GM12892 (cell line): ENCODE measurements at places on chromosomes 2 and 18.

GRCh38 chr18:26493021-26493420 lies 55.3 kb downstream of the KCTD1 start:
- no peak for DNase-seq

DNA sequence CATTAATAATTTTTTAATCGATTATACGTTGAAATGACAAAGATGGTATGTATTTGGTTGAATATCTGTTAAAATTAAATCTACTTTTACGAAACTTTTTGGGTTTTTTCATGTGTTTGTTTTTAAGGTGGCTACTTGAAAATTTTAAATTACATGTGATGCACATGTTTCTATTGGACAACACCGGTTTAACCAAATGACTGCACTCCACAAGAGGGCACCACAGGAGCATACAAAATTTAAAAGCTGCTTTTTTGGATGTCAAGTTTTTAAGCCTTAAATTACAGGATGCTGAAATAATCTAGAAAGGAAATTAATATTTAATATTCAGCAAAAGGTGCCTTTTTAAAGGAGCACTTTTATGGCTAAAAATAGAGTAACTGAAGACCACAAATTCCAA lies 98.7 kb downstream of the ACVR1 start:
- no peak for DNase-seq

DNA sequence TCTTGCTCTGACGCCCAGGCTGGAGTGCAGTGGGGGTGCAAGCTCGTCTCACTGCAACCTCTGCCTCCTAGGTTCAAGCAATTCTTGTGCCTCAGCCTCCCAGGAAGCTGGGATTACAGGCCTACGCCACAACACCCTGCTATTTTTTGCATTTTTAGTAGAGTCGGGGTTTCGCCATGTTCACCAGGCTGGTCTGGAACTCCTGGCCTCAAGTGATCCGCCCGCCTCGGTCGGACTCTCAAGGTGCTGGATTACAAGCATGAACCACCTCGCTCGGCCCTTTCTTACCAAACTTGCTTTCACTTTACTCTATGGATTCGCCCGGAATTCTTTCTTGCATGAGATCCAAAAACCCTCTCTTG lies 3.1 kb upstream of the FZD5 start:
- no peak for DNase-seq

DNA sequence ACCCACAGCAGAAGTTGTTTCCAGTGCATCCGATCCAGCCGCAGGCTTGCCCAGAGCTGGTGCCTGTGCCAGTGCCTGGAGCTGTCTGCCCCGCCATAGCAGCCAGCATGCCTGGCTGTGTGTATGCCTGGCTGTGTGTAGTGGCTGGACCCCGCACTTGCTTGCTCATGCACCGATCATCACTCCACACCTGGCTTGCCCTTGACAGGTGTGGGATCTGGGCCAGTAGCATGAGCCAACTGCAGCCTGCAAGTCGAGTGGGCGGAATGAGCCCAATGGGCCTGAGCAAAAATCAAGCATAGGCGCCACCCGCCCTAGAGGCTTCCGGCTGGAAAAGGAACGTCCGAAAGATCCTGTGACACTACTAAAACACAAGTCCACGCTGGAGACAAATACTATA lies 74.5 kb downstream of the EPB41L3 start:
- no peak for DNase-seq

GRCh38 chr2:215727507-215728503 lies 285.5 kb downstream of the MREG start:
- no peak for DNase-seq

DNA sequence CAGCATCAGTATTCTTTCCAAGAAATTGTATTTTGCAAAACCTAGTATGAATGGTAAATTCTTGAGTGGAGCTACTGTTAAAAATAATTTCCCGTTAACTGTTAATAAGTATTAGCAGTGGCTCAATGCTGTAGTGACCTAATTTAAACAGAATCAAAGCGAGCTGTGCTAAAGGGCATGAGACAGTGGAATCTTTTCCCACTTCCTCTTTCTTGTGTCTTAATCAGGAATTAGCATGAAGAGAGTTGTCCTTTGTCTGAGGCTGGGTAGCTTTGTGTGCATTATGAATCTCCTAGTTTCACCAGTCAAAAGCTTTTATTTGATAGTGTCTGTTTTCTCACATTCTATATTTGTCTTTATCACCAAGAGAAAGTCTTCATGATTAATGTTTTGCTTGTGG lies 298.8 kb upstream of the GCFC2 start:
- no peak for DNase-seq

- DNase-seq: no peak
Observed at GRCh38 chr2:230589025-230589424, 123.6 kb upstream of the CAB39 start.

DNA sequence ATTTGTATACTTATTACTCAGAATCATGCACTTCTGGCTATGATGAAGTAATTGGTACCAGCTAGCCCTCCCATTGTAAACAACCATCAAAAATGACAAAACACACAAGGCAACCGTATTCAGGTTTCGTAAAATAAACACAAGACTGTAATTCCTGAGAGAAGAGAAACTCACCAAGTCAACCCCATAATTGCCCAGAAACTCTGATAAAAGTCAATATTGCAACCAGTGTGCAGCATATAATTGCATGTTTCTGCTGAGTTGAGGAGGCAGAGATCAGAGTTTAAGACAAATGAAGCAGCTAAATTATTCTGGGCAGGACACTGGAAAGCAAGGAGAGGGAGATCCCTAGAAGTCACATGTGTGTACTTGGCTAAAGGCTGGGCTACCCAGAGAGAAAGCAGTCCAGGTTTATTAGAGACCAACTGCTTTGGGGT lies 90.3 kb downstream of the ROCK2 start:
- no peak for DNase-seq

DNA sequence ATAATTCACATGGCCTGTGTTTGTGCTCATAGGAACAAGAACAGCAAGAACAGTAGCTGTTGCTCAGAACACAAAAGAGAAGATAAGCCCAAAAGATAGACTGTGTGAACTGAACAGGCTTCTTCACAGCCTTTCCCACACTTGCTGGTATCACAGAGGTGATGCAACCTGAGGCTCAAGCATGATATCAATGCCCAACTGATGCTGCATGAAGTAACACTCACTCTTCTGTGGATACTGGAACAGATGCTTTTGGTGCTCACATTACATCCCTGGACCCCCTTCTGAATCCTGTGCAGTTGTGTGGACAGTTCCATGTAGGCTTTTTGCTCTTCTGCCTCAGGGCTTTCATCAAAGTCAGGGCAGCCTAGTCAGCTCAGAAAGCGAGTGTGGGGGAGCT lies 88.4 kb upstream of the RND3 start:
- DNase-seq: no peak

DNA sequence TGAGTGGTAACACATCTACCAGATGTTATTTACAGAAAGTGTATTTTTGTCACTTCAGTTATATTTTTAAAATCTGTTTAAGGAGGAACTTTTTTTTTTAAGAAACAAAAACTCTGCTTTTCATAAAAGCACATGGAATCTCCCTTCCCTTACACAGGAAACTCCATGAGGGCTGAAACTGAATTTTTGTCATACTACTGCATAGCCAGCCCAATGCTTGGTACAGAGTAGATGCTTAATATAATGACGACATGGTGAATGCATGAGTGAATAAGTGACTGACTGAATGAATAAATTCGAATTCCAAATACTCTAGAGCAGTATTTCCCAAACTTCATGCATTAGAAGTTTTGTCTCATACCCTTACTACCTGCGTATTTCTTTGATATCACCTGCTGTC lies 86.5 kb downstream of the ROCK2 start:
- no peak for DNase-seq

DNA sequence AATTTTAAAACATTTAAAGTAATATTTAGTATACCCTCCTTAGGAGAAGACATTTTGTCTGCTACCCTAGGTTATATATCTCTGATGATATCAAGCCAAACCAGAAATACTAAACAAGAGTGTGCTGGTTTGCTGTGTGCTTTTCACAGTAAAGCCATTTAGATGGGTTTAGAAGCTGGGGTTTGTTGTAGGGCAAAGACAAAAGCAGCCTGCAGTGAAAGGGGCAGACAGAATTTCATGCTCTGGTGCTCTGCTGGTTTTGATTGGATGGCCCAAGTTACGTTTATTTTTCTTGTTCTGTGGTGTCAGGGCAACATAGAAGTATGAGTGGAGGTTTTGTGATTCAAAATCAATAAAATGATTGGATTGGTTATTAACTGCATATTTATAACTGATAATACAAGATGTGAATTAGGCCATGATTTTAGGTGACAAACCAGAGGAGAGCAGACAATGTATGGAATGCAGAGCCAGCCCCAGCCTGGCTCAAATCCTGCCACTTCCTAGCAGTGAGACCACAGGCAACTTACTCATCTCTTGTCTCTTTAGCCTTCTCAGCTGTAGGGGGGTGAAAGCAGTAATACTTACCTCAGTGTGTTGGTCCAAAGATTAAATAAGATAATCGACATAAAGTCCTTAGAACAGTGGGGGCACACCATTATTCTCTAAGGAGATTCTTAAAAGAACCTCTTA lies 30.9 kb upstream of the IER3IP1 start:
- no peak for DNase-seq

- no peak for DNase-seq
Observed at GRCh38 chr18:56510108-56510507, 128.3 kb downstream of the TXNL1 start.

GRCh38 chr2:31812051-31812798 lies 198.6 kb downstream of the MEMO1 start:
- DNase-seq: peak; percentile 29

- no peak for DNase-seq
Observed at GRCh38 chr2:164826293-164827243, 15.1 kb downstream of the COBLL1 start.

- DNase-seq: no peak
Observed at GRCh38 chr2:129709001-129709955, 270.2 kb upstream of the RAB6C start.

DNA sequence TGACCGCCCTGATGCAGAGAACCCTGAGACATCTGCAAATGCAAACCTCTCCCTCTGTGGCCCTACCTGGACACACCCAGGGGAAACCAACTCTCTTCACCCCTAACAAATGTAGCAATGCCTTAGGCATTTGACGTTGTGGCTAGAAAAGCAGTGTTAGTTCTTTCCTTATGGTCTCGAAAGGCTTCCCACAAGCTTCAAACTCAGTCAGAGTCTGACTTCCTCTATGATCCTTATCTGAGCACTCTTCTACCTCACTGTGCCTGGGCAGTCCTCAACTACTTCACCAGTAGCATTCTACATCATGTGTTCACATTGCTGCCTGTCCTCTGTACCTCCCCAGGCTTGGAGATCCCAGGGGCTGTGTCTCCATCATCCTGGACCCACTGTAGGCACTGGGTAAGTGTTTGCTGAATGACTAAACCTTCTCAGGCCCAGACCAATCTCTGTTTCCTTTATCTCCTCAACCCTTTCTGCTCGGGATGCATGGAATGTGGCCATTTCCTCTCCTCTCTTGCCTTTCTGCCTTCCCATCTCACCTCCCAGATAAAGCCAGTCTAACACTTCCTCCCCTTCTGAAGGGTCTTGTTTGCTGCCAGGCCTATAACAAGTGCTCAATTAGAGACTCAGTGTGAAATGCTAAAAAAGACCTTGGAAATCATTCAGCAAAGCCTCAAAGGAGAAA lies 91.7 kb upstream of the ACAA2 start:
- no peak for DNase-seq

DNA sequence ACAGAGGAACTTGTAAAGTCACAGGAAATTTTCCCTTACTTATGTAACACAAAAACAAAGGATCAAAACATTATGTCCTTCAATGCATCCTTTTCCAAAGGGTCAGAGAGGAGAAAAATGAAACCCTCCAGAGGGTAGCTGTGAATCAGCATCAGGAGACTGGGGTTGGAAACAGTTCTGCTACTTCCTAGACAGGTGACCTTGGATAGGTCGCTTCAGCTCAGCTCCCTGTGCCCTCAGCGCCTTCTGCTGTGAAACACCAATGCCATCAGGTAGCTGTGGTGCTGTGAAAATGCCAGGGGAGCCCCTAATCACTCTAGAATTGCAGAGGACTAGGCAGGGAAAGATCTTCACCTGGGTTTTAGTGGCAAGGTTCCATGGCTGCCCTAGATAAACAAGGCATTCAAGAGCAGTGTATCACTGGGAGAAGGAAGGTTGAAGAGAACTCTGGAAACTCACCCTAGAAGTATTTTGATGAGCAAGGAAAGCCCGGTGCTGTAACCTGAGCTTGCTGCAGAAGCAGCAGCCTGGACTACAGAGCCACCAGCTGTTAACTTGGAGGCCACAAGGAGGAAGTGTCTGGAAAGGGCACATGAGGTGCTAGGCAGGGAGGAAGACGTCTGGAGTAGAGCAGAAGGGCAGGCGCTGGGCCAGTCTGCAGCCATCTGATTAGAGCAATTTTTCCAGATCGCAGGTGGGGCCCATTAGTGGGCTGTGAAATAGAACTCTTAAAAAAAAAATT lies 100.7 kb upstream of the MCFD2 start:
- no peak for DNase-seq

DNA sequence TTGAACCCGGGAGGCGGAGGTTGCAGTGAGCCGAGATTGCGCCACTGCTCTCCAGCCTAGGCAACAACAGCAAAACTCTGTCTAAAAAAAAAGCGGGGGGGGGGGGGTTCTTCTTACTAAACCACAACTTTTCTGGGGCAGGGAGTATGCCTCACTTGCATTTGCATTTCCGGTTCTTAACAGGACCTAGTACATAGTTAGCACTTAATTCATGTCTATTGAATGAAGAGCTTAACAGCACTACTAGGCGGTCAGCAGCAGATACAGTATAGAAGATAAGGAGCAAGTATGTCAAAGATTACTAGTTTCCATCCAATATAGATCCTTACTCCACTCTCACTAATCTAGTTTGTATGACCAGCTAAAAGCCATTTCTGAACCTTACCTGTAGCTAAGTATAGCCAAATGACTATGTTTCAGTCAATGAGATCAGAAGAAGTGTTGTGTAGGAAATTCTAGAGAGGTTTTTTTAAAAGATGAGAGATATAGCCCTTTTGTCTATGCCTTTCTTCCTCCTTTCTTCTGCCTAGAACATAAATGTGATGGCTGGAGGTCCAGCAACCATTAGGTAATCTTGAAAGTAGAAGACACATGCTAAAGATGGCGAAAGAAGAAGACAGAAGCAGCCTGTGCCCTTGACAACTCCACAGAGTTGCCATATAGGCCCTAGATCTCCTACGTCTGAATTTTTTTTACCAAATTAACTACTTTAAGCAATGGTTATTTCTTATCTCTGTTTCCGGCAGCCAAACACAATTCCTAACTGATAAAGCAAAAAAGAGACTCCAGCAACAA lies 11.3 kb downstream of the HYCC2 start:
- no peak for DNase-seq
